Stimulated activated CD4-positive, alpha-beta T cell treated with anti-CD3 and anti-CD28 coated beads, TNF-alpha, amount 100 ng/mL, for 24 hours (primary cell): ENCODE measurements at places on chromosomes 2 and 18.

DNA sequence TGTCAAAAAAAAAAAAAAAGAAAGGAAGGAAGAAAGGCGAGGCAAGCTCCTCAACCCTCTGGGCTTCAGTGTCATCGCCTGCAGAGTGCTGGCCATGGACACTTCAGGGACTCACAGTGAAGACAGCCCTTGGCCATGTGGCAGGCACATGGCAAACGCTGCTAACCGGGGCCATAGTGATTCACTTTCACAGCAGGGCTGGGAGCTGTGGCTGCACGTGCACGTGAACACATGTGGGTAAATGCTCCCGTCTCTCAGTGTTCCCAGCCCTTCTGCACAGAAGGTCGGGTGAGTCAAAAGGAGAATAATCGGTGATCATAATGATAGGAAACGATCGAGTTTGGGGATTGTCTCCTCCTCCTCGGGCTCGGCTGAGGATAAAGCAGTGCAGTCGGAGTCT is 46.1 kb upstream of the UBE2F start:
- DNase-seq = no peak

DNA sequence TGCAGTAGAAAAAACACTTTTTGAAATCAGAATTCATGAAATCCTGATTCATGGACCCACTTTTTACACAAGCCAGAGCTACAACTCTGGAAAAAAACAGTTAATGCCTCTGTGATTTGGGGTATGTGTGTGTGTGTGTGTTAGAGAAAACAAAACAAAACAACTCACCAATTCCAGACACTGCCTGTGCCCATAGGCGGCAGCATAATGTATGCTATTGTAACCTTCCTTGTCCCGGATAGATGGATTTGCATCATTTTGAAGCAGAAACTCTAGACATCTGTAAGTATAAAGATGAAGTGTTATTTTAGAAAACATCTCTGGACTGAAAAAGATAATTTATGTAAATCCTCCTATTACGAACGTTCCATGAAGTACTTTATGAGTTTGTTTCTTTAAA is 152.0 kb upstream of the PGAP1 start:
- no peak for DNase-seq

- DNase-seq = no peak
Observed at GRCh38 chr18:50679656-50680055, 119.8 kb downstream of the MAPK4 start.

DNA sequence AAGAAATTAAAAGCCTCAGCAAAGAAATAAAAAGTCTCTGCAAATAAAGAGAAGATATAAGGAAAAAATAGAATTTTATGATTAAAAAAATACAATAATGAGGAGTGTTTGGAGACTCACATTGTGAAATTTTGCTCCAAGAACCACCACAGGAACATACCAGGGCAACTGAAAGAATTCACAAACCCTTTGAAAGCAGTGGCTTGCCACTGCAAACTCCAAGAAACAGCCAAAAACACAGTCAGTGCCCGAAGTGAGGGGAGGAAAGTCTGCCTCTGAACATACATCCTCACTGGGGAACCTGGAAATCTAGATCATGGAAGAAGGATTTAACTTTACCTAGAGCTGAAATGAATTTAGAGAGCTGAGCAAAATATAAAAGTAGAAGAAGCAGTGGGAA is 33.1 kb downstream of the EVA1A start:
- no peak for DNase-seq

GRCh38 chr2:130998561-130998960 is 94.7 kb downstream of the FAM168B start:
- DNase-seq = no peak

DNA sequence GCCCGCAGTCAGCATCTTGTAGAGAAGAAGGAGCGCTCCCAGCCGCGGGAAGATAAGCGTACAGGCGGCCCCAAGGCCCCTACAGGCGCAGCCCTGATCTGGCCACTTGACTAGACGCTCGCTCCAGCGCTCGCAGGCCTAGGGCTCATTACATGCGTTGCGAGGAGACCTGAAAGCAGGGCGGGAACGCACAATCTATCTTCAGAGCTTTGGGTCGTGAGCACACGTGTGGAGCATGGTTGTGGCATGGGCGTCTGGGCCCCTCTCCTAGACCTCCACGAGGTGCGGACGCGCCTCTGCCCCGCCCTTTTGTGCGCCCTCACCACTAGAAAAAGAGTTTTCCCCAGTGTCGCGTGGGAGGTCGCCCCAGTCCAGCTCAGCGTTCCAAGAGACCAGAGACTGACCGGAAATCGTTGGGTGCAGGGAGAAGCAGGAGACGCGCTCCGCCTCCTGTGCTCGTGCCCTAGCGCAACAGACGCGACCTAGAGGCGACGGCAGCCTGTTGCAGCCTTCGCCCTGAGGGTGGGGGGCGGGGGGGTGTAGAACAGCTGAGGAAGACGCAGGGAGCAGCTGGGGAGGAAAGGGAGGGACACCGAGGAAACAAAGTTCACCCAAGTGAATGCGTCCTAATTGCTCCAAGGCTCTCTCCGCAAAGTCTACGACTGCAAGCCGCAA is 12.6 kb downstream of the NR4A2 start:
- no peak for DNase-seq

DNA sequence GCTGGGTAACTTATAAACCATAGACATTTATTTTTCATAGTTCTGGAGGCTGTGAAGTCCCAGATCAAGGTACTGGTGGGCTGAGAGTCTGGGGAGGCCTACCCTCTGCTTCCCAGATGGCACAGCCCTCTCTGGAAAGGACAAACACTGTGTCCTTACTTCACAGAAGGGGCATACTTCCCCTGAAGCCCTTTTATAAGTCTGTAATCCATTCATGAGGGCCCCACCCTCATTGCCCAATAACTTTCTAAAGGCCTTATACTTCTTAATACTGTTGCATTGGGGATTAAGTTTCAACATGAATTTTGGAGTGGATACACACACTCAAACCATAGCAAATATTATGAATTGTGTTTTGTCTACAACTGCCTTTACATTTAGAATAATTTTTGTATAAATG is 36.0 kb downstream of the ATIC start:
- no peak for DNase-seq
